D721Med (cell line): ENCODE measurements at places on chromosomes 16 and 17.

DNA sequence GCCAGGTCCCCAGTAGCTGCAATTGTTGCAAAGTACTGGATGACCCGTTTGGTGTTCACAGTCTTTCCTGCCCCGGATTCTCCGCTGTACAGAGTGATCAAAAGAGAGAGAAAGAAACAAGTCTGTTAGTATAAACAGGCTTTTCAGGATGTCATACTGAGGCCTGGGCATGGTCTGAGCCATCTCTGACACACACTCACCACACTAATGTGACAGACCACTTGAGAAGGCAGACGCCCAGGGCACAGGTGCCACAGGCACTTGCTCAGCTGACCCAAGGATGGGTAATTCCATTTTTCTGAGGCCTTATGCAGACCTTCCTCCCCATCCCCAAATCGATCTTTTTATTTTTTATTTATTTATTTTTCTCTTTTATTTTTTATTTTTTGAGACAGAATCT is 7.5 kb downstream of the MYH3 start:
- no peak for DNase-seq

GRCh38 chr16:51114382-51114781 is 36.7 kb downstream of the SALL1 start:
- no peak for DNase-seq

- no peak for DNase-seq
Observed at GRCh38 chr17:14157822-14158221, 78.8 kb downstream of the CDRT15 start.

GRCh38 chr17:4622375-4622774 is 19.1 kb downstream of the ALOX15 start:
- no peak for DNase-seq

GRCh38 chr17:80817861-80818260 is 173.8 kb upstream of the CHMP6 start:
- DNase-seq = no peak

- no peak for DNase-seq
Observed at GRCh38 chr17:7108981-7109380, 5.6 kb downstream of the ASGR2 start.

DNA sequence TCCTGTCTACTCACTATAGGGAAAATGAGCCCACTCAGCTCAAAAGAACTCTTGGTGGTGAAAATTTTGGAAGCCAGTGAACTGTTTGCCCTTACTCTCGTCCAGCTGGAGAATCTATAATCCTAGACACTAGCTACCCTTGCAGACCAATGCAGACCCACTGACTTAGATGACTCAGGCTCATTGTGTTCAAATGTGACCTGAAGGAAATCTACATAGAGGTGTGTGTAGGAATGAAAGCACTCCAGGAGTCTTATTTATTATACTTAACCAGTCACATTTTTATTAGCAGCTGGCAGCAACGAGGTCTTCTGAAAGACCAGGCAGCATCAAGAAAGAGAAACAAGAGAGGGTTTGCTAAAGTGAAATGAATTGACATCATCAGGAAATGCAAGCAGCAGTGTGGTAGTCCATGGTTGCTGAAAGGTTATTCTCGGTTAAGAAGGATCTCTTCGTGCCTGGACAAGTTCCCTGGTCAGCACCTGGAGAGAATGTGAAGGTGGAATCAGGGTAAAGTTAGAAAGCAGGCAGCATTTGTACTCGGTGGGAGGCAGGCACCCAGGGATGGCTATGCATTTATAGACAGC is 1.4 kb downstream of the KRTAP29-1 start:
- no peak for DNase-seq
